ENCODE measurements at places on chromosomes 6 and 20.

GRCh38 chr6:12590901-12591300 lies 125.7 kb upstream of the PHACTR1 start:
- no peak for DNase-seq

DNA sequence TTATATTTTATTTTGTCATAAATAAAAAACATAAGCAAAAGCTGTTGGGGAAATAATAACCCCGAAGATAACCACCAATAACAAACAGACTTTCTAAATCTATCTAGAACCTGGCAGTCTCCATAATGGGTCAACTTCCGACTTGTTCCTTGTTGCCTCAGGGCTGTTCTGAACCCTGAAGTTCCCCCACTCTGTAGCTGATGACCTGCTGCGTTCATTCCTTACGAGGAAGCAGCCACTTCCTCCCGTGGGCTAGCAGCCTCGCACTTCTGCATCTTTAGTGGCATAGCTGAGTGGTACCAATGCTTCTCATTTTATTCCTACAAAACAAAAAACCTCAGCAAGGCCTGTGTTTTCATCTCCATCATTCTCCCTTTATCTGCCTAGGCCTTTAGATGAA lies 103.0 kb downstream of the PLEKHG1 start:
- no peak for DNase-seq

GRCh38 chr6:3329393-3330051 lies 70.8 kb downstream of the PSMG4 start:
- DNase-seq, result no peak

DNA sequence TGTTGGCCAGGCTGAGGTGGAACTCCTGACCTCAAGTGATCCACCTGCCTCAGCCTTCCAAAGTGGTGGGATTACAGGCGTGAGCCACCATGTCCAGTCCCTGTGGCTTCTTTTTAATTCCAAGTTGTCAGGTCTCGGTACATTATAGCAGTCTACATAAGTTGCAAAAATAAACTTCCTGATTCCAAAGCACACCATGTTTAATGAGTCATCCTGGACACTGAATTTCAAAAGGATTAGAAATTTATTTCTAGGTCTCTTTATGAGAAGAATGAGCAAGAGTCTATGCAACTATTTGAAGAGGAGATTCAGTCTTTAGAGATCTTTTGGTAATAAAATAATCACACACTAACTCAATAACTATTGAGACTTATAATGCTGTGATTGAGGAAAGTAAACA lies 63.9 kb upstream of the MCHR2 start:
- no peak for DNase-seq

DNA sequence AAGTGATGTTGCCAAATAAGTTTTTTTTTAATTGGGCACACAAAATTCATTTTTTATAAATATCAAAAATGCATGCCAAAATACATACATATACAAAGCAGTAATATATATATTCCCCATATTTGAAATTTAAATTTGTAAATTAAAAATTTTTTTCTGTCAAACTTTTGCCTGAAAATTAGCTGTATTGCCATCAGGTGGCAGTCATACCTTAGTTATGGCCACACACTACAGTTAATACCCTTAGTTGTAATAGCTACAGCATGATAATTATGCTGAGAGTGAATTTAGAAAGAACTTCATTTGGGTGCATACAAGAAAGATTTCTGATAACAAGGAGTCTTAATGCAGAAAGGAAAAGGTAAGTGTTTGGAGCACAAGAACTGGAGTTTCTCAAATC lies 46.2 kb upstream of the SDHAF4 start:
- peak; percentile 6 for DNase-seq

- peak; percentile 38 for DNase-seq
Measured at GRCh38 chr6:157139054-157139708, 184.1 kb downstream of the TMEM242 start.

DNA sequence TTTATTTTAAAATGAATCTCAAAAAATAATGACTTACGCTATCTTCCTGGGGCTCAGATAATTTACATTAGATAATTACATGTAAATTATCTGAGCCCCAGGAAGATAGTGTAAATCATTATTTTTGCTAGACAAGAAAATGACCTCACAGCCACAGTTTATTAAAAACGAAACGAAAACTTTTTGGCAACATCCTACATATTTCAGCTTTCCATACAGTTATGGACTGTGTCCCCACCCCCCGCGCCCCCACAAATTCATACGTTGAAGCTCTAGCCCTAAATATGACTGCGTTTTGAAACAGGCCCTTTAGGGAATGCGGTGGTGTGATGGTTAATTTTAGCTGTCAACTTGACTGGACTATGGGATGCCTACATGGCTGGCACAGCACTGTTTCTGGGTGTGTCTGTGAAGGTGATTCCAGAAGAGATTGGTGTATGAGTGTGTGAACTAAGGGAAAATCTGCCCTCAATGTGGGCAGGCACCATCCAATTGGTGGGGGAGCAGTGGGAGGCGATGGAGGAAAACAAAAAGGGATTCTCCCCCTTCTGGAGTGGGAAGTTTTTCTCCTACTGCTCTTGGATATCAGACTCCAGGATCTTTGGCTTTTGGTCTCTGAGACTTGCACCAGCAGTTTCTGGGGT lies 52.6 kb downstream of the TRPC4AP start:
- no peak for DNase-seq

GRCh38 chr6:53647462-53648094 lies 18.0 kb downstream of the KLHL31 start:
- DNase-seq, result no peak

DNA sequence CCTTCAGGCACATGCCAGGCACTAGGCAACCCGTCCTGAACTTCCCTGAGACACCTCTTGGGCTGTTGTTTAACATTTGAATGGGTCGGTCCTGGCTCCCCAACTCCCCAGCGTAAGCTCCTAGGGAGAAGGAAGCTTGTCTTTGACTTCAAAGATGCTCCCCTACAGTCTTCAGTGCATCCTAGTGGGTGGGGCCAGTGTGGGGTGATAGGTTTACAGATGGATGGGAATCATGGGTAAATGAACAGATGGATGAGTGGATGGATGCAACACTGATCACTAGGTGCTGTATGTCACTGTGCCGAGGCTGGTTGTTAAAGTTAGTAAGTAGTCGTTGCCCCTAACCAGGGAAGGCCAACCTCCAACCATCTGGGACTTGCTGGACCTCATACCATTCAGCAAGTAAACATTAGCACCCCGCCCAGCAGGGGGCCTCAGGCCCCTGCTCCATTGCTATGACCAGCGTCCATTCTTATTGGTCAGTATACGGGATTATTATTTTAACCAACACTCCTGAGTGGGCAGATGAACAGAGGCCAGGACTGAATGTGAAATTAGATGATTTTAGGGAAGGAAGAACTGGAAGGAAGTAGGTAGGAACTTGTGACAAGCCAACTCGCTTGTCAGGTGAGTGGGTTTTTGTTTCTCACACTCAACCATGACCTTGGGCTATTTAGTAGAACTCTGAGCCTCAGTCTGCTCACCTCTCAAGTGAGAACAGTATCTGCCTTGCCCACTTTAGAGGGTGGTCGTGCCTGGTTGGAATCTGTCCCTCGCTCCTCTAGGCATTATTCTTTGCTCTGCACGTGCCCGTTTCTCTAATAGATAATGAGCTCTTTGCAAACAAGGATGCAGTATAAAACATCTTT lies 82.9 kb upstream of the FOXP4 start:
- DNase-seq, result peak; percentile 80

GRCh38 chr6:104130343-104130742 lies 729.4 kb downstream of the HACE1 start:
- DNase-seq, result no peak

DNA sequence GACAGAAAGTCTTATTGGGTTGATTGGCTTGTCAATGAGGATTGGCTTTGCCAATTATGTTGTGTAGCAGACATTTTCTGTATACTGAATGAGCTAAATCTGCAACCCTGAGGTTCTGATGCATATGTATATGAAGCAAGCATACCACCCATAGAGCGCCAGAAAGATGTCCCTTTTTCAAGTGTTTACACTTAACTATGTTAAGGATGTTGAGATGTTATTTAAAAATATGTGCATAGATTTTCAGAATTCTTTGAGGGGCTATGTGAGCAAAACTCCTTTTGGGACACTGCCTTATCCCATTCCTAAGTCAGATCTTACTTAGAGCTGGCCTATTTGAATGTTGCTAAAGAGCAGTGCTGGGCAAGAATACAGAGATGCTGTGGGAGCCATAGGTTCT lies 1.9 kb downstream of the AIG1 start:
- no peak for DNase-seq

DNA sequence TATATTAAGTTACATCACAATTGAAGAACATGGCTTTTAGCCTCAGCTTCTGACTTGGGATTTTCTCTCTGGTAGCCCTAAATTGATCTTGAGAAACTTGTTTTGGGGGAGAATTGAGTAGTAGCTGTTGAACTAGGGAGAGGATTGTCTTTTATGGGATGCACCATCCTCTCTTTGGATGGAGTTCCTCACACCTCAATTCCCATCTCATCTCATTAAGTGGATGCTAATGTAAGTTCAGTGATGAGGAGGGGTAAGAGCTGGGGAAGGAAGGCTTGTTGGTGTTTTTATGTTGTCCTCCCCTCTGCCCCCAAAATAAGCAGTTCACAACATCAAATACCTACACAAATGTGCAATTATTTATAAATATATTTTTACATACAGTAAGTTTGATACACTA lies 4.0 kb downstream of the GJA1 start:
- no peak for DNase-seq

DNA sequence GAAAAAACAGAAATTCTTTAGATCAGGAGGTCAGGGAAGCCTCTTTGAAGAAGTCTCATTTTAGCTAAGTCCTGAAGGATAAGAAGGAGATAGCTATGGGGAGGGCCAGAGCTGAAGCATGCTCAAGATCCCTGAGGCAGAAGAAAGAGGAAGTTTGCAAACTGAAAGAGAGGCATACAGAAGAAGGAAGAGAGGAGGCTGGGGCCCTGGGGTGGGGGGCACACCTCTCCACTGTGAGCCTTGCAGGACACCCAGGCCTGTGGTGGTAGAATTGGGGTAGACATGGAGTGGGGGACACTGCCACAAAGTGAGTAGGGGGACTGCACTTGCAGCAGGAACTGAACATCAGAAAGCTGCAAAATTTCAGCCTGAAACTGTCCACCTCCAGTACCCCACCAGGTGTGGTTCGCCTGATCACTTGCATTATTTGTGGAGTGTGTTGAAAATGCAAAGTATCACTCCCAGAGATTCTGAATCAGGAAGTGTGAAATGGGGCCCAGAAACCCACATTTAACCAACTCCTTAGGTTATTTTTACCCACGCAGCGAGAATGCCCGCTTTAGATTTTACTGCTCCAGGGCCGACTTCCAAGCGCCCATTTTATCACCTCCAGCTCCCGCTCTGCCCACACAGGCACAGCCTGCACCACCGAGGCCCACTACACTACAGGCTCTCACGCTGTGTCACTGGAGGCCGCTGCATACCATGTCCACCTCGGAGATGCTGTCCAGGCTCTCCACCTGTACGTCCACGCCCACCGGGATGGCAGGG lies 44.0 kb downstream of the GABRR2 start:
- no peak for DNase-seq

DNA sequence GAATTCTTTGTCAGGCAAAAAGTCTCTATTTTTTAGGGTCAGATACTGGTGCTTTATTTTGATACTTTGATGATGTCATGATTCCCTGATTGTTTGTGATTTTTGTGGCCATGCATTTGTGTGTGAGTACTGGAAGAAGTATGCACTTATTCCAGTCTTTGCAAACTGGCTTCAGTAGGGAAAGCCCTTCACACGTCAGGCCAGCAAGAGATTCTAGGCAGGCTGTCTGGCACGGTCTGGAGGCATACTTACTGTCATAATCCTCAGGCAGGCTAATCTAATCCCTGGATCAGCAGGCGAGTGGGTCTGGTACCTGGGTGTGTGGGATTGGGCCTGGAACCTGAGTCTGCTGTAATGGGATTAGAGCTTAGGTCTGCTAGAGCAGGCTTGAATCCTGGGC lies 391.8 kb upstream of the MMS22L start:
- DNase-seq, result peak; percentile 93

DNA sequence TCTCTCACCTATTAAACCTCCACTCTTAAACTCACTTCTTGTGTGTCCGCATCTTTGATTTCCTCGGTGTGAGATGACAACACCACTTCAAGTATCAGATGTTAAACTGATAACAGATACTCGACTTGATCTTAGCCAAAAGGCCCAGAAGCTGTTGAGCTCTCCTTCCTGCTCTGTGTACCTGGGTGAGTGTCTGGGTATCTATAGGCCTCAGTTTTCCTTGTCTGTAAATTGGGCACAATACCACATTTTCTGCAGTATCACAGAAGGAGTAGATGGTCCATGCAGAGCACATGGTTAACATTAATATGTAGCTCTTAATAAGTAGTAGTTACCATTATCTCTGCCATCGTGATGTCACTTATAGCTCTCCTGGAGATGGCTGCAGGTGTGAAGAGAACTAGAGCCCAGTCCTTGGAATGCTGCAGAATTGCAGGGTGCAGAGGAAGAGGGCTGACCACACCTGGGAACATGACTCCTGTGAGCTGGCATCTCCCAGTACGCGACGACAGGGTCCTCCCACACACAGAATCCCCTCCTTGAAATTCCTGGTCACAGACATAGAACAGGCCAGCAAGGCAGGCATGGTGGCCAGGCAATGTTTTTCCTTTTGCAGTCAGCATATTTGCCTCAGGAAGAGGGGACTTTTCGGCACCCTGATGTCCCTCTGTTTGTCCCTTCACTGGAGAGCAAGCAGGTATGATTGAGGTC lies 110.3 kb upstream of the SNX9 start:
- DNase-seq, result no peak

- DNase-seq, result no peak
Measured at GRCh38 chr6:41551086-41551700, 5.0 kb downstream of the FOXP4 start.

GRCh38 chr6:6661191-6661590 lies 72.7 kb downstream of the LY86 start:
- DNase-seq, result no peak
